ENCODE measurements at places on chromosomes 3 and 15.

- no peak for DNase-seq
Observed at GRCh38 chr3:186258968-186259367, 103.1 kb downstream of the DGKG start.

DNA sequence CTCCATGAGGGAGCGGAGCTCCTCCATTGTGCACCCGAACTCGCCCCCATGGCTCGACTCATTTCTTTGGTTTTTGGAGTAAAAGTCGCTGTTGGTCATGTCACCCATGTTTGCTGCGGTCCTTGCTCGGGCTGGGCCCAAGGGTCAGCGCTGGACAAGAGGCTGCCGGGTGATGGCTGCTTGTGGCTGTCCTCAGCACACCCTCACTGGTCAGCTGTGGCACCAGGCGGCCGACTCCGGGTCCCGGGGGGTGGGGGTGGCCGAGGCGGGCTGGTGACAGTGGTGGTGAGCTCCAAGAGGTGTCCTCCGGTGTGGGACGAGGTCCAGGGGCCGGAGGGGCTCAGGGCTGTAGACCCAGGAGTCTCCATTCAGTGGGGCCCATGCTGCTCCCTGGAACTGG is 56.0 kb downstream of the ATP2B2 start:
- no peak for DNase-seq

GRCh38 chr15:38225381-38225780 is 27.3 kb upstream of the SPRED1 start:
- no peak for DNase-seq

- DNase-seq, result no peak
Observed at GRCh38 chr15:72423256-72423655, 25.2 kb downstream of the TMEM202 start.

GRCh38 chr3:182255158-182255557 is 538.1 kb upstream of the ATP11B start:
- DNase-seq, result no peak

DNA sequence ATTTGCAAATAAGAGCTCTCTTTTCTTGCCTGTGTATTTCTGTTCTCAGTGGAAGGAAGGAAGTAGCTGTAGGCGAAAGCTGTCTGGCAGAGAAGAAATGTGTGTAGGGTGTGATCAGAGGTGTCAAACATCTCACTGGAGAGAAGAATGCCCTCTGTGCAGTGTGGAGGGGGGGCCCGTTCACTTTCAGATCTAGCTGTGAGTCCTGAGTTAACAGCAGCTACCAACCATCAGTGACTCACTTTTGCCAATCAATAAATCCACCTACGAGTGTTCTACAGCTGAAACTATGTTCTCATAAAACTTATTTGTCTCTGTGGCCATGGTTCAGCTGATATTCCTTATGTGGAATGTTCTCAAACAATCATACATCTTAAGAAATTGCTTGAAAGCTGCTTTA is 103.7 kb downstream of the FRMD4B start:
- no peak for DNase-seq

DNA sequence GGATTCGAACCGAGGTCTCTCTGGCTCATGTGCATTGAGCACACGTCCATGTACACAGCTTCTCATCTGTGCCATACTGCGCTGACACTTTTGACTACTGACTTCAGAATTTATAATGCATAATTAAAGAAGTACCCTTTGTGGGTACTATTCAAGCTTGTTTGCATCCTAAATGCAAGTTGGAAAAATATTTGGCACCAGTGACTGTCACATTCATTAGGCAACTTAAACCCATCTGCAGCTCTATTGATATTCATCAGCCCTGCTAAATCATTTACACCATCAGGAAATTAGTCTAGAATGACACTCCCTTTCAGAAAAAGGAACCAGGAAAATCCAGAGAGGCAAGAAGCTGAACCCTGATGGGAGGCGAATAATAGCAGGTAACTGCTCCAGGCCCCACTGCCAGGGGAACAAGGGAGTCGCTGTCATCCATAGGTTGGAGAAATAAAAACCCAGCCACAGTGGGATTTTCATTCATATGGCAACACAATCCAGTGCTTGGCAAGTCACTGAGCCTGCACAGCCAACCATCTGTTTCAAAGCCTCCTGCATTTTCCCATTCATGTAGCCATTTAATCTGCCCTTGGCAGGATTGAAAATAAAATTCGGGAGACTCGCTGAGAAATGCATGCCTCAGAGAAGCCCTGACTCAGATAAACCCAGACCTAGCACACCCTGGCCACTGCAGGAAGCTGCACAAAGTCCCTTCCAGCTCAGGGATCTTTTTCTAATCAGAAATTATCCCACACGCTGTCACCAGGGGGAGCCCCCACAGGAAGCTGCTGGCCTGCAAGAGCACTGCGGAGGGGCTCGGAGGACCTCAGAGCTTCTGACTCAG is 103.0 kb upstream of the VEPH1 start:
- no peak for DNase-seq

- DNase-seq, result no peak
Observed at GRCh38 chr15:65392368-65392767, 14.6 kb upstream of the IGDCC3 start.

DNA sequence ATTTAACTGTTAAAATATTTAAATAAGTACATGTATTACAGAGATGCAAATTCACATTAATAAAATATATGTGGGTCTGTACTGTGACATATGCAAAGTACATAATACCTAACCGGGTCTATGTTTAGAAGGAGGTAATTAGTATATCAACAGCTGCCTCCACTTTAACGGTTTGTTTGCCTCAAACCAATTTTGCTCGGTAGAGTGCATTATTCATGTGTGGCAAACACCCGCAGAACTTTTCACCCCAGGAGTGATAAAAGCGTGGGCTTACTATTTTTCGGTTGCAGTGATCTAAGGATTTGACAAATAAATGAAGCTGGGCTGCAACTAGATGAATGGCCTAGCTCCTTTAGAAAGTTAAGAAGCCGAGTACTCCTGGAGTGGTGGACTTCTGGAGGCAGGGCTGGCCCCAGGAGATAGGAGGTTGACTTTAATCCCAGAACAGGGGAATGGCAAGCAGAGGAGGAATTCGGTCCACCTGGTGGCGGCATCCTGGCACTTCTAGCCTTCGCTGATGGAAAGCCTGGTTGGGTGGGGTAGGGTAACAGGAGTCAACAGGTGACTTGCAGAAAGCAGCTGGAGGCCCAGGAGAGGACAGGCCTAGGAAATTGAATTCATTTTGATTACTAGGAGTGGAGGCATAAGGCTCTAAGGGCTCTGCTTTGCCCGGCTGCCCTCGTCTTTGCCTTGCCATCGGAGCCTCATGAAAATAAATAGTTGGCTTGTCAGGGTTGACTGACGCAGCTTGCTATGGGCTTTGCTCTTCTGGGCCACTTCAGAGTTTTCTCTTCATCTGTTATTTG is 2.4 kb downstream of the SLCO3A1 start:
- peak; percentile 61 for DNase-seq

- no peak for DNase-seq
Observed at GRCh38 chr3:113575206-113575605, 42.9 kb downstream of the SIDT1 start.

DNA sequence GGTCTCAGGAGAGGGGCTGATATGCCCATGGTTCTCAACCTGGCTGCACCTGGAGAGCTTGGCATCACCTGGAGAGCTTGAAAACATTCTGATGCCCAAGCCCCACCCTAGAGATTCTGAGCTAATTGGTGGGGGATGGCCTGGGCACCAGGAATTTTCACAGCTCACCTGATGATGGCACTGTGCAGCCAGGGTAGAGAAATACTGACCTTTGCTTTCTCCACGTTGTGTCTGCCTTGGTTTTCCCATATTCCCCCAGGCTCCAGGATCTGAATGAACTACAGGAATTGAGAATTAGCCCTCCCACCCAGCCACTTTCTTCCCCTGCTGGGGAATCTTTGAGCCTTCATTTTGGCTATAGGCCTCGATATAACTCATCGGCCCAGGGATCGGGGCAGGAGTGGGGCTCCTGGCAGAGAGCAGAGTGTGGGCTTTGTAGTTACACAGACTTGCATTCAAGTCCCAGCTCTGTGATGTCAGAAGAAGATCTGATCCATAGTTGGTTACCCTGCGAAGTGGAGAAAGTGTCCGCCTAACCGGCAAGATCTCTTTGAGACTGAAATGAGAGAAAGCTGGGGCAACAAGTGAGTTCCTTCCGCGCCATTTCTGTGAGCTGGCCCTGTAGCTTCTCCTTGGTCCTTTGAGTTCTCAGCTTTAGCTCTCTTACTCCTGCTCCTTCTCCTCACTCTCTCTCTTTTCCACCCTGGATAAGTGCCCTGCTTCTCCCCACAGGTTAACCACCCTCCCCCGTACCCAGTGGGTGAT is 33.1 kb upstream of the UBE2Q2 start:
- no peak for DNase-seq

- no peak for DNase-seq
Observed at GRCh38 chr15:49083401-49084284, 37.4 kb upstream of the SECISBP2L start.

GRCh38 chr3:177459401-177459800 is 262.1 kb upstream of the TBL1XR1 start:
- no peak for DNase-seq

- no peak for DNase-seq
Observed at GRCh38 chr3:187044206-187044605, 95.1 kb downstream of the RPL39L start.

GRCh38 chr3:37467761-37468160 is 293.4 kb upstream of the LRRFIP2 start:
- no peak for DNase-seq

DNA sequence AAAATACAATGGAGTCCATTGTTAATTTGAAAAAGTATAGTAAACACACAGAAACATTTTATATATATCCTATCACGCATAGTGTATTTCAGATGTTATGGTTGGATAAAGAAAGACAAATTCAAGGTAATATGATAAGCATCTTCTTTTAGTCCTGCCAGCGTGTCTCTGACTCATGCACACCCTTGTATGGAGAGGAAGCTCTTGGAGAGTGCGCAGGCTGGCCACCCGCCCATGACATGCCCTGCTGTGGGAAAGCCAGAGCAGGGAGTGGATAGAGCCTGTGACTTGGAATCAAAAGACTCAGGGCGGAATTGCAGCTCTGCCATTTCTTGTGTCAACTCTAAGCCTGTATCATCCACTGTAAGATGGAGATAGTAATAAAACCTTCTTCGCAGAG is 23.0 kb upstream of the COPG1 start:
- no peak for DNase-seq

DNA sequence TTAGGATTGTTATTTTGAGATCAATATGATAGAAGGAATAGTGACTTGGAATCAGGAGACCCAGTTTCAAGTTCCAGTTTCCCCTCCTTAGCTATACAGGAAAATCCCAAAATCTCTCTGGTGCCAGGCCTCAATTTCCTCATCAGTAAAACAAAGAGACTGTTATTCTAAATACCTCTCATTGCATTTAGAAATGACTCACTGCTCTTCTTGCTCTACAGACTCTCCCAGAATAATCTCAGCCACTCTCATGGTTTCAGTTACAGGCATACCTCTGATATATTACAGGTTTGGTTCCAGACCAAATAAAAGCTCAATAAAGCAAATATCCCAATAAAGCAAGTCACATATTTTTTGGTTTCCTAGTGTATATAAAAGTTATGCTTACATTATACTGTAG is 28.3 kb downstream of the IMPG2 start:
- DNase-seq, result no peak

- DNase-seq, result no peak
Observed at GRCh38 chr3:135083756-135084155, 288.7 kb downstream of the EPHB1 start.

GRCh38 chr15:39869254-39869653 is 50.8 kb downstream of the GPR176 start:
- peak; percentile 25 for DNase-seq

DNA sequence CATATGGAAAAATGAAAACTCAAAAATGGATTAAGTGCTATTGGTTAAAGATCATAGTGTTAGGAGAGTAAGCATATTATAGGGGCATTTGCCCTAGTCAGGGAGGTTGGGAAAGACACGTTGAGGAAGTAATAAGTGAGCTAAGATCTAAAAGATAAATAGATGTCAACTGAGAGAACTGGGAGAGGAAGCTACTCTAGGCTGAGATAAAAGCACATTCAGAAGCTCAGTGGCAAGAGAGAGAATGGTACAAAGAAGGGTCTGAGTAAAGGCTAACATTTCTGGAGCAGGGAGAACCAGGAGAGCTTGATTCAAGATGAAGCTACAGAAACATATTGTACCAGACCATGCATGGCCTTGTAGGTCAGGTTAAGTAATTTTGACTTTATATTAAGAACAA is 63.9 kb downstream of the TRPC1 start:
- no peak for DNase-seq

DNA sequence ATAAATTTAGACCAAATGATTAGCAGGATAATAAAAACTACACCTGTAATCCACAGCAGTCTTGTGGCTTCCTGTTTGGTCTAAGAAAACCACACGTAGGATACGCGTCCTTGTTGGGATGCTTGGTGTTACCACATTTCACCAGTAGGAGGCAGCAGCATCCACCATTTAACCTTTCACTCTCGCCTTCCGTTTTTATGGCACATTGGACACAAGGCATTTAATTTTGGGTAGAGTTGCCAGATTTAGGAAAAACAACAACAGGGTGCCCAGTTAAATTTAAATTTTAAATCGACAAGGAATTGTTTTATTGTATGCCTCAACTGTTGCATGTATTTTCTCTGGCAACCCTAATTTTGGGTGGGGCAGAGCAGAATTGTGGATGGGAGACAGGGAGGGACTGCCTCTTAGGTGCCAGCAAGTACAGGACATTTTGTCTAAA is 6.3 kb downstream of the LRRC31 start:
- no peak for DNase-seq

- no peak for DNase-seq
Observed at GRCh38 chr15:85480923-85481322, 100.5 kb downstream of the AKAP13 start.

GRCh38 chr15:54605556-54605955 is 591.2 kb downstream of the RSL24D1 start:
- DNase-seq, result no peak

- no peak for DNase-seq
Observed at GRCh38 chr3:47024932-47025331, 45.5 kb downstream of the NBEAL2 start.

GRCh38 chr3:73586190-73586589 is 38.6 kb downstream of the PDZRN3 start:
- no peak for DNase-seq

GRCh38 chr3:167978486-167978885 is 117.2 kb downstream of the GOLIM4 start:
- DNase-seq, result no peak

- DNase-seq, result no peak
Observed at GRCh38 chr15:78640527-78641101, 396 bp downstream of the CHRNB4 start.

GRCh38 chr3:1010228-1010627 is 82.6 kb upstream of the CNTN6 start:
- DNase-seq, result no peak

DNA sequence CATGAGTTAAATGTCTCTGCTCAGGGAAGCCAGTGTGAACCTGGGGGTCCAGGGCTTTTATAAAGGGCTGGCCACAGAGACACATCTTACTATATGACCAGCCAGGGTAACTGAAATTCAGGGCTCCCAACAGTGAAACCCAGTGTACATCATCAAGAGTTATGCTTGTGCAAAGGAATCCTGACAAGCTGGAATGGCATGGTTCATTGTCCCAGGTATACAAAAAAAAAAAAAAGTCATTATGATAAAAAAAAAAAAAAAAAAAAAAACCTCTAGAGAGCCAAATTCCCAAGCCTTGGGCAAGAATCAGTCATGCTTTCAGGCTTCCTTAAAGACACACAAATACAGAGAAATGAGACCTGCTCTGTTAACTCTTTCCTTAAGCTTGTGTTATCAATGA is 452.0 kb downstream of the GABRG3 start:
- DNase-seq, result no peak

Measured in NCI-H1417 treated with DMSO at 0.1 percent for 48 hours (cell line).